ENCODE measurements at places on chromosomes 13 and 19. TPM values are rescaled to one million over a fixed set of nuclear protein-coding genes. Genes with fewer than 3 reads are reported as not detected.
A peak's percentile ranks its signal among the peaks of the same experiment; 100 is the strongest.

DNA sequence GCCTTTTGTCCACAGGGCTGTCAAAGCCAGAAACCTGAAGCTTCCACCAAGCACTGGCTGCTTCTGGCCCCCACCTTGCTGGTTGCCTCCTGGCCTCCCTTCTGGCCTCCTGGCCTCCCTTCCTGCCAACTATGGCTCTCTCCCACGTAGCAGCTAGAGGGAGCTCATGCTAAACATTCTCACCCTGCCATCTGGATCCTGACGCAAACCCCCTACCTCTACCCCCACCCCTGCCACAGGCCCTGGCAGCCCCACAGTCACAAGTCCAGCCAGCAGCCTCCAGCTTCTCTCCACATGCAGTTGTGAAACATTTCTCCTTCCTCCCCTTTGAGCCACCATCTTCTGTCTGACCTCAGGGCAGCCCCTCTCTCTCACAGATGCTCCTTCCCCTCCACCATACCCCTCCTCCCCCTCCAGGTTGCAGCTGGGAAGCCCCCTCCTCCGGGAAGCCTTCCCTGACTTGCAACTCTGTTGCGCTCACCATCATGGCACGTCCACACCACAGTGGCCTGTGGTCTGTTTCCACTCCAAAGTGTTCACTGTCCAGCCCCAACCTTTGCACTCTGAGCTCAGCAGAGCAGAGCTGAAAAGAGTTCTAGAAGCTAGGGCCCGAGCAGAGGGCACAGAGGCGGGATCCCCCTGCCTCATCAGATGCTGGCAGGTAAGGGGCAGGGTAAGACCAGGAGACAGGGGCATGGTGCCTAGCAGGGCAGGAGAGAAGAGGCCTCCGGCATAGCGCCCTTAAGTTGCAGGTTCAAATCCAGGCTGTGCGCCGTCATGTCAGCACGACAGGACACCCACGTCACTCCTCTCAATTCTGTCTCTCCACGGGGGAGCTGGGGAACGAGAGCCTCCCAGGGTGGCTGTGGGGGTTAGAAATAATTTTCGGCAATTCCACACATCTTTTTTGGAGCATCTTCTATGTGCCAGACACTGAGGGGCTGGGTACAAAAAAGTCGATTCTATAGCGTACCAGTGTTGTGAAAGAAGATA is 7.3 kb downstream of the ADGRL1 start:
- H3K4me3 ChIP-seq, result no peak overlapping the region
- DNase-seq, result no peak
- peaks cover 31% of the 10 kb centered on the region for H3K4me1 ChIP-seq
- H3K36me3 ChIP-seq, result peaks cover 1% of the 10 kb centered on the region
- peaks cover 12% of the 10 kb centered on the region for H3K27me3 ChIP-seq

- no peak overlapping the region for H3K27ac ChIP-seq
- H3K4me1 ChIP-seq, result no peaks in the 10 kb centered on the region
- peaks cover 35% of the 10 kb centered on the region for H3K27me3 ChIP-seq
- no peak overlapping the region for H3K4me3 ChIP-seq
- DNase-seq, result no peak
Measured at GRCh38 chr13:33355201-33355895, 69.8 kb upstream of the STARD13 start.

DNA sequence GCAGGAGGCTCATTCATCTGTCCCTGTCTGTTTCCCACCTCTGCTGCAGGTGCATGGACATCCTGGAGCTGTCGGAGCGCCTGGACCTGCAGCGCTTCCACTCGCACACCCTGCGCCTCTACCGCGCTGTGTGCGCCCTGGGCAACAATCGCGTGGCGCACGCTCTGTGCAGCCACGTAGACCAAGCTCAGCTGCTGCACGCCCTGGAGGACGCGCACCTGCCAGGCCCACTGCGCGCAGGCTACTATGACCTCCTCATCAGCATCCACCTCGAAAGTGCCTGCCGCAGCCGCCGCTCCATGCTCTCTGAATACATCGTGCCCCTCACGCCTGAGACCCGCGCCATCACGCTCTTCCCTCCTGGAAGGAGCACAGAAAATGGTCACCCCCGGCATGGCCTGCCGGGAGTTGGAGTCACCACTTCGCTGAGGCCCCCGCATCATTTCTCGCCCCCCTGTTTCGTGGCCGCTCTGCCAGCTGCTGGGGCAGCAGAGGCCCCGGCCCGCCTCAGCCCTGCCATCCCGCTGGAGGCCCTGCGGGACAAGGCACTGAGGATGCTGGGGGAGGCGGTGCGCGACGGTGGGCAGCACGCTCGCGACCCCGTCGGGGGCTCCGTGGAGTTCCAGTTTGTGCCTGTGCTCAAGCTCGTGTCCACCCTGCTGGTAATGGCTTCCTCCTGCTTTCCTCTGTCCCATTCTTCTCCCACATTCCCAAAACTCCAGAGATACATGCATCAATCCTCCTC is 52.2 kb downstream of the RYR1 start:
- DNase-seq, result no peak
- no peak overlapping the region for H3K27ac ChIP-seq
- peaks cover 3% of the 10 kb centered on the region for H3K27me3 ChIP-seq
- H3K4me1 ChIP-seq, result no peaks in the 10 kb centered on the region

GRCh38 chr19:4439243-4439642 is 18.4 kb downstream of the UBXN6 start:
- no peak overlapping the region for H3K27ac ChIP-seq
- peaks cover 10% of the 10 kb centered on the region for H3K4me1 ChIP-seq
- H3K27me3 ChIP-seq, result no peaks in the 10 kb centered on the region
- no peak overlapping the region for H3K4me3 ChIP-seq
- H3K36me3 ChIP-seq, result peaks cover 27% of the 10 kb centered on the region
- no peak for DNase-seq

DNA sequence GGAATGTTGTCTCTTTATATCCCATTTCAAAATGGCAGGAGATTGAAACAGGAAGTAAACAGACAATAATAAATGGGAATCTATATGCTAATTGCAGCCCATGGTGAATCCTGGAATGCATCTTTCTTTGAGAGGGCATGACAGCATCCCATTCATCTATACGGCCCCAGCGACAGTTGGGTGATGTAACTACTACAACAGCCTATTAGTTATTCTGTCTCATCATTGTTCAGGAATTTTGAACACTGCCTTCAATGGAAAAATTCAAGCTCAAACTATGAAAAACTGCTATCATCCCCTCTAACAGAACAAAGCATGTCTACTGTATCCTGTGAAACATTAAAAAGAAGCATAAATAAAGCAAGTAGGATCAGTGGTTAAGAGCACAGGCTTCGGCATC is 262.1 kb downstream of the DCT start:
- no peaks in the 10 kb centered on the region for H3K4me1 ChIP-seq
- H3K36me3 ChIP-seq, result no peaks in the 10 kb centered on the region
- no peak overlapping the region for H3K27ac ChIP-seq
- H3K27me3 ChIP-seq, result peaks cover 7% of the 10 kb centered on the region
- no peak for DNase-seq

ZNF749 gene
- 22.0 TPM for total RNA-seq

GRCh38 chr19:58409010-58409790 is 751 bp downstream of the ZNF584 start:
- no peaks in the 10 kb centered on the region for H3K27me3 ChIP-seq
- peak overlapping the region; percentile 84 for H3K4me3 ChIP-seq
- H3K27ac ChIP-seq, result peak overlapping the region; percentile 67
- H3K4me1 ChIP-seq, result peaks cover 30% of the 10 kb centered on the region

- DNase-seq, result no peak
- no peak overlapping the region for H3K27ac ChIP-seq
- no peak overlapping the region for H3K4me3 ChIP-seq
- peaks cover 17% of the 10 kb centered on the region for H3K27me3 ChIP-seq
- peaks cover 11% of the 10 kb centered on the region for H3K4me1 ChIP-seq
- H3K36me3 ChIP-seq, result no peaks in the 10 kb centered on the region
Measured at GRCh38 chr13:111049791-111050538, 65.1 kb upstream of the ARHGEF7 start.

KLK4 gene
- total RNA-seq, result not detected

TEX101 gene
- not detected for total RNA-seq

ICAM5 gene
- total RNA-seq, result 1.9 TPM

DNA sequence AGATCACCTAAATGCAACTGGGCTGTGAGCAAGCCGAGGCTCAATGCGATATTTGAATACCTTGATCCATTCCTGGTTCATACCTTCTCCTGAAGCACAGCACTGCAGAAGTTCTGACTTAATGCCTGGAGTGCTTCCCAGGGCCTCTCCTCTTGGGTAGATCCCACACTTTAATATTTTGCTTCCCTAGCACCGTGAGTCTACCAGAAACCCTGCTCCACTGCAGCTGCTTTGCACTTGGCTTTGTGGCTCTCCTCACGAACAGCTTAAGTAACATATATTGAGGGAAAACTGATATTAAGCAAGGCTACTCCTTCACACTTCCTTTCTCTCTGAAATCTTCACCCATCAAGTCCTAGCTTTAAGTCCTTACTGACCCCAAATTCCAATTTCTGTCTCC is 51.6 kb upstream of the C13orf42 start:
- peaks cover 6% of the 10 kb centered on the region for H3K27me3 ChIP-seq
- H3K36me3 ChIP-seq, result no peaks in the 10 kb centered on the region
- no peak overlapping the region for H3K4me3 ChIP-seq
- no peak overlapping the region for H3K27ac ChIP-seq
- no peak for DNase-seq

CYP2S1 gene
- 0.60 TPM for total RNA-seq

DNA sequence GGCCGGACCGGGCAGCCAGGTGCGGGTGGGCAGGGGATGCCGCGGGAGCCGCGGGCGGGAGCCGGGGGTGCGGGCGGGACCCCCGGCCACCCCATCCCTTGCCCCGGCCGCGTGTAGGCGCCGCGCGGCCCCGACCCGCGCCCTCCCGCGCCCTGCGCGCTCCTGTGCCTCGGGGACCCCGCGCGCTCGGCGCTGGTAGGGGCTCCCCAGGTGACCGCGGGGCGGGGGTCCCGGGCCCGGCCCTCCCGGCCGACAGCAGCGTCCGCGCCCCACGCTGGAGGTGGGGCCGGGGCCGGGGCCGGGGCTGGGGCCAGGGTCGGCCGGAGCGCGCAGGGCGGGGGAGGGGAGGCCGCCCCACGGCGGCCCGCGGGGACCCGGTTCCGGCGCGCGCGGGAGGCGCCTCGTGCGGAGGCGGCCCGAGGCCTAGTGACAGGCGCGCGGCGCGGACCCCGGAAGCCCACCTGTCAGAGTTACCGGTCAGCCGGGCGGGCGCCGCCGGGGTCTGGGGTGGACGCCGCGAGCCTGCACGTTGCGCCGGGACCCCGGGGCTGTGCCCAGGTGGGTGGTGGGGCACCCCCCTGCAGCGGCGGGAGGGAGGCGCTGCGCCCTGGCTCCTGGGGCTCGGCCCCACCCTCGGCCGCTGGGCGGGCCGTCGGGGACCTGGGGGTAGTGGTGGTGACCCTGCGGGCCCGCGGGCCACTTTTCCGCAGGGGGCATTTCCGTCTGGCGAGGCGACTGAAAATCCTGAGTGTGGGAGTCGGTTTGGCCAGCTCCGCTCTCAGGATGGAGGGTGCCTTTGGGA is 518 bp downstream of the TFDP1 start:
- H3K27me3 ChIP-seq, result peaks cover 9% of the 10 kb centered on the region
- peak; percentile 22 for DNase-seq
- peaks cover 36% of the 10 kb centered on the region for H3K4me1 ChIP-seq

GRCh38 chr13:80979035-80979641 is 638.2 kb upstream of the SPRY2 start:
- H3K4me1 ChIP-seq, result no peaks in the 10 kb centered on the region
- H3K27ac ChIP-seq, result no peak overlapping the region
- H3K4me3 ChIP-seq, result no peak overlapping the region
- H3K27me3 ChIP-seq, result no peaks in the 10 kb centered on the region

DNA sequence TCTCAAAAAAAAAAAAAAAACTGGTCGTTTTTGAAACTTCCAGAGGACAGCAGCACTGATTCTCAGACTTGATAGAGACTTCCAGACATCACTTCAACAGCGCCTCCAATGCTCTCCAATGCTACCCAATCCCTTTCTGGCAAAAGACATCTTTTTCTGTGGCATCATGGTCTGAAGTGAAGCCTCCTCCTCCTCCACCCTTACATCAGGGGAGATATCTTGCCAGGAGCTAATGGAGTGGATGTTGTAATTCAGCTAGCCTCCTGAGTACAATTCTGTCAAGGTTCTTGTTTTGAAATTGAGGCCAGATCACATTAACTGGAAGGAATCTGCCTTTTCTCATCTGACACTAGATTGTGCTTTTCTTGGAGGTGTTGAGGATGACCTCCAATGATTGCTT is 24.2 kb downstream of the FXYD5 start:
- H3K4me1 ChIP-seq, result peaks cover 26% of the 10 kb centered on the region
- H3K27me3 ChIP-seq, result no peaks in the 10 kb centered on the region
- H3K4me3 ChIP-seq, result no peak overlapping the region

CD320 gene
- total RNA-seq, result 122 TPM

DNA sequence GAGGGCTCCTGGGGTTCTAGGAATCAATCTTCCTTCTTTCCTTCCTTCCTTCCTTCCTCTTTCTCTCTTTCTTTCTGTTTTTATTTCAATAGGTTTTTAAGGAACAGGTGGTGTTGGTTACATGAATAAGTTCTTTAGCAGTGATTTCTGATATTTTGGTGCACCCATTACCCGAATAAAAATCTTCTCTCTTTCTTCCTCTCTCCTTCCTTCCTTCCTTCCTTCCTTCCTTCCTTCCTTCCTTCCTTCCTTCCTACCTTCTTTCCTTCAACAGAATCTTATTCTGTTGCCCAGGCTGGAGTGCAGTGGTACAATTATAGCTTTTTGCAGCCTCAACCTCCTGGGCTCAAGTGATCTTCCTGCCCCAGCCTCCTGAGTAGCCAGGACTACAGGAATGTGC is 16.0 kb upstream of the URI1 start:
- no peaks in the 10 kb centered on the region for H3K36me3 ChIP-seq
- peaks cover 9% of the 10 kb centered on the region for H3K27me3 ChIP-seq
- DNase-seq, result no peak

MCF2L gene
- total RNA-seq, result not detected

DNA sequence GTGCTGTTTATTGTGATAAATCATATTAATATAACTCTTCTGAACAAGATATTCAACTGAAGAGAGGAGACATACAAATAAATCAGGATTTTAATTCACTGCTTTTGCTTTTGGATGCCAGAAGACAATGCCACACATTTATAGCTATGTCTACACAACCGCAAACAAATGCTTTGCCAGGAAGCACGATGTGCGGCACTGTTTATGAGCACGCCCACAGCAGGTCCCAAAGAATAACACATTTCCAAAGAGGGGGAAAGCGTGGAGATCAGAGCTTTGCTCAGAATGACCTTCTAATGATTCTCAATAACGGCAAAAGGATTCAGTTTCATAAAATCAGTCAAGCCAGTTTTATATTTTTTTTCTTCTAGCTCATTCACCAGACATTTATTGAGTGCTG is 16.7 kb downstream of the FAM216B start:
- no peak overlapping the region for H3K4me3 ChIP-seq
- peaks cover 19% of the 10 kb centered on the region for H3K27me3 ChIP-seq
- H3K27ac ChIP-seq, result no peak overlapping the region
- no peak for DNase-seq
- no peaks in the 10 kb centered on the region for H3K36me3 ChIP-seq
- no peaks in the 10 kb centered on the region for H3K4me1 ChIP-seq

Data from activated T-helper 1 cell treated with anti-CD3 and anti-CD28 coated beads, Interleukin-12 subunit alpha, Interleukin-12 subunit beta, Interleukin-2, Interleukin-4 antibody, amounts not matched to agents 30 ng/mL and 10 ng/mL and 1 ng/mL, durations not matched to agents 14 hours and 24 hours and 36 hours (primary cell).